Stimulated activated naive CD4-positive, alpha-beta T cell (primary cell): ENCODE measurements at places on chromosomes 12 and 14.

DNA sequence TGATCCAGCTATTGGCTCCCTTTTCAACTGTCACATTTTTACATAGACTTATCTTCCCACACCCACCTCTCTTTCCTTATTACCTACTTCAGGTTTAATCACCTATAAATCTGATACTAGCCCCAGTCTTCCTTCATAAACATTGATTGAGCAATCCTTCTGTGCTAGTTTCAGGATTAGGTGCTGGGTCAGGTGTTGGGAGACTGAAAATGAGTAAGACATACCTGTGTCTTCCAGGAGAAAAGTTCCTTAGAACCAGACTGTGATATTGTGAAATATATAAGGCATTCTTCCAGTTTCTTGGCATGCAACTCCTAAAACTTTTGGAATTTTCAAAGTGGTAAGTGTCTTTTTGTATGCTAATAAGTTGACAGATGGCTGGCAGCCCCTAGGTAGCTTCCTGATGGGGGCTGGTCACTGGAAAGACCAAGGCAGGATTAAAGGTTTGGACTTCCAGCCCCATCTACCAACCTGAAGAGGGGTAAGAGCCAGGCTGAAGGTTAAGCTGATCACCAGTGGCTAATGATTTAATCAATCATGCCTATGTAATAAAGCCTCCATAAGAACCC lies 4.6 kb downstream of the ANO6 start:
- no peak for DNase-seq

DNA sequence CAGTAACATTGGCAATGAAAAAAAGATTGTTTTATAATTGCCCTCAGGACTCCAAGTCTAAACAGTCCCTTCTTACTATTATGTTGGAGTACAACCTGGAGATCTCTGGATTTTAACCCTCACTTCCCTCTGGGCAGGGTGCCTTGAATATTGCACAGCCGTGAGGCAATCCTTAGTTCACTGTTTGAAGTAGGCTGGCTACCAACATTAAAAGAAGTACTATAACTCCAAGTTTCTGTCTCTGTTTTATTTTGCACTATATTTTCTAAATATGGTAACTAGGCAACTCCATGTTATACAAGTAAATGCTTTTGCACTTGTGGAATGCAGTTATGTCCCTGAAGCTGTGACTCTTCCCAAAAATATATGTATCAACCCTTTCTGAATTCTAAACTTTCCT lies 490.7 kb downstream of the EGLN3 start:
- no peak for DNase-seq

DNA sequence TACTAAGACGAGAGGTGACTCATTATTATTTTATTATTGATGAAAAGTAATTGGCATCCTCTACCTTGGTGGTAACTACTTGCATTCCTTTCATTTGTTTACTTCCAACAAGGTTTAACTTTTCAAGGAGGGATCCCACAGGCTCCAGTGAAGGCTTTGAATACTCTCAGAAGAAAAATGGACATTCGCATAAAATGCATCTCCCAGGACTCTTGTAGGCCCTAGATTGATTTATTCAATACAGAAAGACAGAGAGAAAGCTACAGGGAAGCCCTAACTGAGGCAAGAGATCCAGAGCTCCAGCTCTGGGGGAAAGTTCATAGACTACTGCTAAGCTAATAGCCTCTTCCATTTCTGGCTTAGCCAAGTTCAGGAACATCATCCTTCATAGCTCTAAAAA lies 87.0 kb downstream of the TBX5 start:
- no peak for DNase-seq

- no peak for DNase-seq
Measured at GRCh38 chr12:92624236-92624635, 78.6 kb upstream of the PLEKHG7 start.

GRCh38 chr12:2051700-2052621 lies 826 bp upstream of the CACNA1C start:
- no peak for DNase-seq

- no peak for DNase-seq
Measured at GRCh38 chr12:132327336-132328171, 1.8 kb downstream of the GALNT9 start.

DNA sequence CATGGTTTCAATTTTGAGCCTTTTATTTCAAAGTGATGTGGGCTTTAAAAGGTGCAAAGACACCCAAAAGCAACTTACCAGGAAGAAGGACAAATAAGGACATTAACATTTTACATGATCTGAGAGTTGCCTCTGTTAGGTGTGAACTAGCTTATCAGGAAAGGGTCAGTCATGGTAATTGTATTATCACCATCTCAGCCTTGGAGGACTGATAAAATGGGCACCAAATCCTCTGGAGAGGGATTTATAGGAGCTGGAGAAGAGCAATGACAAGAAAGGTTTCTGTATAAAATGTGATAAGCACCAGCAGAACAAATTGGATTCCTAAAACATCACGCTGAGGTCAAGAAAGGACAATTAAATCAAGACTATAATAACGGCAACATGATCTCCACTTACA lies 217.7 kb upstream of the PRICKLE1 start:
- no peak for DNase-seq

DNA sequence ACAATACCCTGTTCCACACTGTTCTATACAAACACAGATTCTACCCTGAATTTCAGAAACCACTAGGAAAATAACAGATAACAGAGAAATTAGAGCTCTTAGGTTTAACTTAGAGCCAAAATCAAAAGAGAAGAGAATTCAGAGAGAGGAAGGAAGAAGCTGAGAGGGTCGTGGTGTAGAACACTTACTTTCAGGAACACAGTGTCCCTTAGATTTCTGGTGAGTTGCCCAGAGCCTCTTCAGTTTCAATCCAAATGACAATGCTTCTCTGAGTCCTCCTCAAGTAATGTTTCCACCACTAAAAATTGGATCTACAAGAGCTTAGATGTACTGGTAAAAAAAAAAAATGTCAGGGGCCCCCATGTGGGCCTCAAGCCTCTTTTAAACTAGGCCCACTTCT lies 2.6 kb downstream of the YAF2 start:
- DNase-seq: no peak

GRCh38 chr12:64566122-64566521 lies 44.2 kb upstream of the RASSF3 start:
- DNase-seq: no peak

DNA sequence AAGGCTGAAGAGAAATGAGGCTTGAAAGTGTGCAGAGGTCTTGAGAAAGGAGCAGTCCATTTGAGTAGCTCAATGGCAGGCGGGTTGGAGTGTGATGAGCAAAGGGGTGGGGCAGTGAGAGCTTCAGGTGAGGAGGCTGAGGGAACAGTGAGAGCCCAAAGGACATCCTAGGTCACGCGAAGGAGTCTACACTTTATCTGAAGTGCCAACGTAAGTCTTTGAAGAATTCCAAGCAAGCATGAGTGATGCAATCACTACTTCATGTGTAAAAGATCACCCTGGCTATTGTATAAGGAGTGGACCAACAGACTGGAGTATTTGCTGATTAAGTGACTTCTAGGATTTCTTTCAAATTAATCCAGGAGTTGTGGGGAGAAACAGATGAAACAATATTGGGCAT lies 159.9 kb upstream of the HIF1A start:
- no peak for DNase-seq

DNA sequence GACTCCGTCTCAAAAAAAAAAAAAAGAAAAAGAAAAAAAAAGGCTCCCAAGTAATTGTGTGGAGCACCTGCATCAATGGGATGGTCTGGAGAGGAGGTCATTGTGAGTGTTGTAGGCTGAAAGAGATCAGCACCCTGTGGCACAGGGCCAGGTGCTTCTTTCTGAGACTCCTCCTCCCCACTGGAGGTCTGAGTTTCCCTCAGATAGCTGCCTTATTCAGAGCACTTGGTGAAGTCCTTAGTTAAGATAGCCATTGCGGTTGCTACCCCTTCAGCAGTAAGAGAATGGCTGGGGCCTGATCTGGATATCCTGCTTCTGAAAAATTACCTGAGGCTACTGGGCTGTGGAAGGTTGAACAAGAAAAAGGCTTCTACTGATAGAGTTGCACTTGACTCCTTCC lies 69.8 kb downstream of the ANO6 start:
- no peak for DNase-seq

DNA sequence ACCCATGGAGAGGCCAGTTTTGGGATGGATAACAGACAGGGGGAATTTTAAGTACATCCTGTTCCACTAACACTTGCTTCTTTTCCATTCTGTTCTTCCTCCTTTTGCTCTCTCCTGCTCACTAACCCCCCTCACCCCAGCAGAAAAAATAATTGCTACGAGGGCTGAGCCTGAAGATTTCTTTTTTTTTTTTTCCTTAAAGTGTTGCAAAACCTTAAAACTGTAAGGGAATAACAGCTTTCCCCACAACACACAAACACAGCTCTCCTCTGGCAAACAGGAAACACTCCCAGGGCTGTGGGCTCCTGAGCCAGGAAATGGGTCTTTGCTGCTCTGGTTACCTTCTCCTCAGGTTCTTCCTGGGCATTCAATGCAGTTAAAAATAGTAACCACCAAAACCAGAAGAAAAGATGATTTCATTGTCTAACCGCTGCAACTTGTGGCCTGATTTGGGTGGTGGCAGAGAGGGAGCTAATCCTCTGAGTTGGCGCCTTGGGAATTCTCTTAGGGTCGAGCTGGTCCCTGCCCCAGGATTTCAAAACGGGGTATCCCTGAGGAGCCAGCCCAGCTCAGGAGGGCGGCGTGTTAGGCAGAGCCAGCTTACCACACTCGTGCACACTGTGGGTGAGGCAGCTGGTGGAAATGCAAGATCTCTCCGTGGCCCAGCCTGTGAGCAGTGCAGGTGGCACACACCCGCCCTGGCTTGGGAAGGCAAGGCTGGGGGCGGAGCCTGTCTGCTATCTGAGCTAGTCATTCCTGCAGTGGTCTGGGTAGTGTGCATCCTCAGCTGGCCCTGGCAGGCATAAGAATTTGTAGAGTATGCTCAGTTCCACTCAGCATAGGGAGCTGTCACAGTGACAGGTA lies 17.1 kb upstream of the EMP1 start:
- DNase-seq: peak; percentile 32

GRCh38 chr12:2335916-2336315 lies 283.1 kb downstream of the CACNA1C start:
- no peak for DNase-seq

- no peak for DNase-seq
Measured at GRCh38 chr12:63880742-63881263, 36.3 kb downstream of the SRGAP1 start.

GRCh38 chr14:72568296-72568992 lies 325.5 kb downstream of the DPF3 start:
- no peak for DNase-seq

- no peak for DNase-seq
Measured at GRCh38 chr12:27359578-27360340, 27.1 kb downstream of the BMAL2 start.

- DNase-seq: no peak
Measured at GRCh38 chr14:100306998-100307765, 938 bp upstream of the SLC25A29 start.

- DNase-seq: no peak
Measured at GRCh38 chr12:57012600-57013465, 3.5 kb downstream of the TAC3 start.

- no peak for DNase-seq
Measured at GRCh38 chr14:102505000-102505619, 4.5 kb downstream of the ANKRD9 start.

DNA sequence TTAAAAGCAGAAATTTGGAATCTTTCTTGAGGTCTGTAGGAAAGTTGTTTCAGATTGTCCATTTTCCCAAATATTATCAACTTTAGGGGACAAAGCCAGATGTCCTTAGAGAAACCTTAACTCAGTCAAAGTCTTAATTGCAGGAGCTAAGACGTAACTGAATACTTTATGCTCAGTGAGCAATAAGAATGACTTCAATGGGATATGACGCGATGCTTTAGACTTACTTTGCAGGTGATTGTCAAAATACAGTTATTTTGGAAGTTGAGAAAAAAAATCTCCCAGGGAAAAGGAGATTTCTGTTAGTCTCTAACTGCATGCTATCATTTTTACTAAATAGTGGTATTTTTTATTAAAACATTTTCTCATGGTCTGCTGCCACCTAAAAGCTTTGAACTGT lies 750.9 kb upstream of the STXBP6 start:
- no peak for DNase-seq
